ENCODE measurements at places on chromosomes 6 and 20.

GRCh38 chr20:38460040-38460623 is 12.5 kb upstream of the RALGAPB start:
- DNase-seq, result peak; percentile 24

GRCh38 chr20:764255-764654 is 4.0 kb downstream of the SLC52A3 start:
- no peak for DNase-seq

- DNase-seq, result peak; percentile 53
These were observed at the start of gene EEF1A2 for GRCh38 chr20:63498960-63499337. Gene EEF1A2, minus strand, starts transcription at chr20:63499083. Its CDS starts 1,320 bp downstream, at chr20:63497763.

DNA sequence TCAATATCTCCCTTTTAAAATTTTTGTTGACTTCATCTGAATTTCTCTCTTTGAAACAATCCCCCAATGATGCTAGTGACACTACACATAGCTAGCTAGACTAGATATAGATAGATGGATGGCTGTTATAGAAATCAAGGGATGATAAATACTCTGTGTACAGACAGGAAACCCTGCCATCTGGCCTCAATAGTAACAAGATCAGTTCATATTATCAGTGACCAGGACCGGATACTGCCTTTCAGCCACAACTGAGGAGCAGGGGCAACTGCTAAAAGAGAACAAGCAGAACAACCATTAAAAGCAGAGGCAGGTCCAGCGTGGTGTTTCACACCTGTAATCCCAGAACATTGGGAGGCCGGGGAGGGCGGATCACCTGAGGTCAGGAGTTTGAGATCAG is 118.3 kb upstream of the FAM184A start:
- peak; percentile 88 for DNase-seq

DNA sequence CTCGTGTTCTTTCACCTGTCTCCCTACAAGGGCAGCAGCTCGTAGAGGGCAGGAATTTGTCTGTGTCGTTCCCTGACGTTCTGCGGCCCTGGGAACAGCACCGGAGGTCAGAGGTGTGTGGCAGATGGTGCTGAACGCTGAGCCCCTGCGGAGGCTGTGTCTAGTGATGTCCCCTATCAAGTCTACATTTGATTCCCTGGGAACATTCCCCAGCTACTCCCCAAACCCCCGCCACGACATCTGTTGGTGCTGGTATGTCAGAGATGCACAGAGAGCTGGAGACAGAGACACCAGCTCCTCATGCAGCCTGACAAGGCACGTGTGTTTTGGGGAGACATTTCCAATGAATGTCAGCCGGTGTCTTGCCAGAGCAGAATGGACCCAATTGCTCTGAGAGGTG is 7.7 kb downstream of the PMEPA1 start:
- DNase-seq, result no peak

DNA sequence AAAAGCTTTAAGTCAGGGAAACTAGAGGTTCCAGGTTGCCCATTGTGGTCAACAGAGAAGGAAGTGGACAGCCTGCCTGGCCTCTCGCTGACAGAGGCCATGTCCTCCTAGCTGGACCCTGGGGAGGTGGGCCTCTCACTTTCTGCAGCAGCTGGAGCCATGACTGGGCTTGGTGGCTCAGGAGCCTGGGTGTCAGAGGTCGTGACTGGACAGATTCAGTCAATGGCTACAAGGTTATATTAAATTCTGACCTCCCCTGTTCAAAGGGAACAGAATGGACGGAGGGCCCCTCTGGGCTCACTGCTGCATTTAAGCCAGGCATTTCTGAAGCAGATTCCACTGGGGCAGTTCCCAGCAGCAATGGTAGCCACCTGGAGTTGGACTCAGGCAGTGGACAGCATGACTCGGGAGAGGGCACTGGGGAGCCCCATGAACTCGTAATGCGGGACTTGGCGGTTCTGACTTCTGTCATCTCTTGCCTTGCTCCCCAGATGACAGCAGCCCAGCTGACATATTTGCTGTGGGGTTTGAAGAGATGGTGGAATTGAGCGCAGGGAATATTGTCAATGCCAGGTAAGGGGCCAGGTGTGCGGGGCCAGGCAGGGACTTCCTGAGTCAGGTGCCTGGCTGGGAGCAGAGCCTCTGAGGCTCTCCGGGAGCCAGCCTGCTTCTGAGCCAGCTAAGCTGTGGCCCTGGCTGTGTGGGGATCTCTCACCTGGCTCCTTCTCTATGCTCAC is 86.7 kb downstream of the SYNJ2 start:
- no peak for DNase-seq

DNA sequence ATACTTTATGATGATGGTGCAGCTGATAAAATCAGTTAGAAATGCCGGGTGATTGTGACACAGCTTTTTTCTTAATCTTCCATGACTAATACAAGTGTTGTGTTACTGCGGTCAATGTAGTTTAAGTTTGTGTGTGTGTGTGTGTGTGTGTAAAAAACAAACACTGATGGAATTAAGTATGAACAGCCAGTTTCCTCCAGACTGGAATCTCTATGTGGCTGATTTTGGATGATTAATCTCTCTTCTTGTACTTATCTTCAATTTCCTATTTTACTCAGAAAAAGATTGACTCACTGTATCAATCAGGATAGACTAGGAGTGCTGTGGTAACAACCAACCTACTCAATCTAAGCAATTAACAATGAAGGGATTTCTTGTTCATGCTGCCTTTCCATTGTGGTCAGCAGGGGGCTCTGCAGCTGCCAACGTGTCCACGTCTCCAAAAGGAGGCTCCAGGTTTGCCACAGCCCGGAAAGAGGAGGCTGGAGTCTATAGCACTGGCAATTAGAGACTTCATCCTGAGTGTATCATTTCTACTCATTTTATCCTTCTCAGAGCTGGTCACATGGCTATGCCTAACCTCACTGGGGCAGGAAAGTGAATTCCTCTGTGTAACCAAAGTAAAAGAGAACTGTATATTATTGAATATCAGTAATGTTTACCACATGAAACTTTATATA is 107.7 kb downstream of the CD109 start:
- peak; percentile 35 for DNase-seq

DNA sequence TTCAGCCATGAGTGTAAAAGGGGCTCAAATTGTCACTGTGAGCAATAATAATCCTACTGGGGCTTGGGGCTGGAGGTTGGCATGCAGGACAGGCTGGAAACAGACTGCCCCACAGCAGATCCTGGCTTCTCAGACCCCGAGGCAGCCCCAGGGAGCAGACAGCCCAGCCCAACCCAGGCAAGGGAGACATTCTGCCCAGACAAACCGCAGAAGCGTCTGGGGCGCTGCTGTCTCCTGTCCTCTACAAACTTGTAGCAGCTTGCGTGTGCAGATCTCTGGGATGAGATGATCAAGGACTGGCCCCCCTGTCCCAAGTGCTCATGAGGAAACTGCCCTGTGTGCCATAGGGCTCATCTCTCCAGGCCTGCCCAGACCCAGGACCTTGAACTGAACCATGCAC is 84.6 kb downstream of the MAFB start:
- DNase-seq, result no peak

DNA sequence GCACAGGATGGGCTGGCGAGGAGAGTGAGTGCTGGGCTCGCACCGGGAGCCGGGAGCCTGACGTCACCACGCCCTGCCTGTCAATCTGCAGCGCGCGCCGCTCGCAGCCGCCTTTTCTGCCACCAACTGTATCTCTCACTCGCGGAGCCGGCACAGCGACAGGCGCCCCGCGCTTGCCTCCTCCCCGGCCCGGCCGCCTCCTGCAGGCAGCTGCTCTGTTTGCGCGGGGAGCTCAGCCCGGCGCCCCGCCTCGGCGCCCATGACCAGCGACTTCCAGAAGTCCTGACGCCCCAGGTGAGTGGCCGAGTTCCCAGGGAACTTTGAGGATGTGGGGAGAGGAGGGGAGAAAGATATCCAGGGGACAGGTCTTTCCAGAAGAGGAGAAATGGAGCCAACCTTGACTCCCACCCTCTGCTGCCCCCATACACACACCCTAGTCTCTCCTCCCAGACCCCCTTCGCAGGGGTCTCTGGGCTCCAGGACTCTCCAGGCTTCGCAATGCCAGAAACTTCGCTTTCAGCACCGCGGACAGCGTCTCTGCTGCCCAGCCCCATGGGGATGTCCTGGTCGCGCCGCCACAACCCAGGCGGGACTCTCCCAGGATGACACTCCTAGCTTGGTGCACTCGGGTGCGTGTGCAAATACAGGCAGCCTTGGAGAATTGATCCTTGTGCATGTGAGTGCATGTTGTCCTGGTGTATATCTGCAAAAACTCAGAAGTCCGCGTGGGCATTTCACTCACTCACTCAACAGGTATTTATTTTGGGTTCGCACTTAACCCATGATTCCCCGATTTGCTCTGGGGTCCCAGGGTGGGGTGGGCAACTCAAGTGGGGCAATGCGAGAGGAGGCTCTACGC is at the start of gene GPR6:
Gene GPR6 (plus strand): TSS at position 138 of the 859 bp plus-strand sequence. CDS start 802 bp downstream, outside the sequence.
- DNase-seq, result peak; percentile 55

GRCh38 chr20:62815066-62815991 is 1.5 kb upstream of the COL9A3 start:
- no peak for DNase-seq

GRCh38 chr20:32559753-32560380 is 25.3 kb downstream of the NOL4L start:
- no peak for DNase-seq

DNA sequence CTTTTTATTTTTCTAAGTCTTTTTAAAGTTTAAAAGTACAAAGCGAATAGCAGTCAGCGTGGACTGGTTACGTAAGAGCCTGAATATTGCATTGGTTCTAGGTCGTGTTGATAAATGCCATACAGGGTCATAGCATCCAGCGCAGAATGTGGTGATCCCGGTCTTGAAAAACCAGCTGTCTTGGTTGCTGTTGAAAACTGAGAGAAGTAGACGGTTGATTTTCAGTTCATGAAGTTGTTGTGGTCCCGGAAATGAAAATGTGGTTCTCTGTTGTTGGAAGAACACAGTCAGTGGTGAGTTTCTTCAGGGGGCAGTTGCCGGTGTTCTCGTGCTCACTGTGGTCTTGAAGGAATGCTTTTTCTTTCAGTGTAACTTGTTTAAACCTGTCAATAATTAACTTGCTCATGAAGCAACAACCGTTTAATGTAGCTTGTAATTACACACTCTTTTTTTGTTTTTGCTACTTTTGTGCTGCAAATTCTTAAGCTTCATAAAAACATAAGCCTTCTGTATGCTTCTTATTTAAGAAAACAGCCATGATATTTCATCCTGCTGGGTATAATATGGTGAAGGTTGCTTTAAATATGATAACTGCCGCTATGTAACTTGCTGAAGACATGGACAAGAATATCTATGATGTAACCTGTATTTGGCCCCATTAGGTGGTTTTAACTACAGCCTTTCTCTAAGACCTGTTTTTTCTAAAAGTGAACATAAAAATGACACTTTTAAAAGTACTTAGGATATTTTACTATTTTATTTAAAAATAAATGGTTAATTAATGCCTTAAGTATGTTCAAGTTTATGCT is 64.8 kb upstream of the KIF25 start:
- no peak for DNase-seq

GRCh38 chr6:92667843-92668242 is 751.5 kb downstream of the EPHA7 start:
- no peak for DNase-seq

DNA sequence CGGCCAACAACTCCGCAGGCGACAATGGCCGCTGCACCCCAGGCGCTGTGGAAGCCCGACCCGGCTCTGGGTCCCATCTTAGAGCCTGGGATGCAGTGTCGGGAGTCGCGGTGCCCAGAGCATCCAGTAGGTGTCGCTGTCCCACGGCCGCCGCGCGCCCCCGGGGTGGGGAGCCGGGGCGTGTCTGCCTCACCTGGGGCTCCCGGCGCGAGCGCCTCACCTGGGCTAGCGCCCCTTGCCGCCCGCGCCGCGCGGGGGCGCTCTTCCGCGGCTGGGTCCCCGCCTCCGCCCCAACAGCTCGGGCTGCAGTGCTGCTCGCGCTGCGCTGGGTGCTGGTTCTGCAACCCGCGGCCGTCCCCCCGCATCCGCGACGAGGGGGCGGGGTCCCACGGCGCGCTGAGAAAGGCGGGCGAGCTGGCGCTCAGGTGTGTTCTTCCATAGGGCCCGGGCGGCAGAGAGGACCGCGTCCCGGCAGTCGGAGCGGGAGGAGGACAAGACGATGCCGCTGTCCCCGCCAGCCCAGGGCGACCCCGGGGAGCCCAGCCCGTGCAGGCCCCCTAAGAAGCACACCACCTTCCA is at the start of gene CRYBG1:
Gene CRYBG1 (plus strand): TSS at position 308 of the 579 bp plus-strand sequence. CDS start 192 bp downstream, at position 500.
- peak; percentile 45 for DNase-seq

DNA sequence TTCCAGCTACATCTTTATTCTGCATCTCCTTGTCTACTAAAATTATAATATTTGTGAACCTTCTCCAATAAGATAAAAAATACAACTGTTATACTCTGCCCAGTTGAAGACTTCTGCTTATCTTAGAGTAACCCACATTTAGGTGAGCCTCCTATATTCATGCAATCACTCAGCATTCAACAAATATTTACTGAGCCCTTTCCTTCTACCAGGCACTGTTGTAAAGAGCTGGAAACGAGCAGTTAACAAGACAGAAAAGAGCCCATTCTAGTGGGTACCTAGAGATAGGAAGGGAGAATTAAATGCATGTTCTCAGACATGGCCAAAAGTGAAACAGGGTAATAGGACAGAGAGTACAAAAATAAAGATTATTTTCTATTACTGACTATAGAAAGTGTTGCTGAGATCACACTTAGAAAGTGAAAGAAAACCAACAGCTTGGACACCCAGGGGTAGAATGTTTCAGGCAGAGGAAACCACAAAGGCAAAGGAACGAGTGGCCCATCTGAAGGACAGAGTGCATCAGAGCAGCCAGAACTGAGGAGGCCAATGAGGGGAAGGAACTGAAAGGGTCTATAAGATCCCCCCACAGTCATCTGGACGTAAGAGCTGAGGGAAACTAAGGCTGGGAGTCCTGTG is 50.8 kb upstream of the SMLR1 start:
- peak; percentile 52 for DNase-seq

DNA sequence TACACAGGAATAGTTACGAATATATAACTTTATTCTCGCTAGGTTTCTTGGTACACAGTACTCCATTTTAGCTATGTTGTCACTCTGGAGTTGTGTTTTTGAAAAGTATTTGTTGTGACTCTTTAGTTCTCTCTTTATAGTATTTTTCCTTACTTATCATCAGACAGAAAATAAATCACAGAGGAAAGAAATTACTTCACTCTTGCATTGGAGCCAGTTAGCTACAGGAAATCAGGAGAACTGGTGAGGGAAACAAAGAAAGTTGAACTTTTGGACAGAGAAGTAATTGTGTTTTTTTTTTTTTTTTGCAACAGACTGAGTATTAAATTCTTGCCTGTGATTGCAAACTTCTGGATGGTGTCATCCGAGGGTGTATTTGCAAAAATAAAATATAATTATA is 33.9 kb downstream of the DSE start:
- DNase-seq, result no peak

- peak; percentile 66 for DNase-seq
These were observed 118.8 kb downstream of the PHACTR3 start for GRCh38 chr20:59723108-59723500.

DNA sequence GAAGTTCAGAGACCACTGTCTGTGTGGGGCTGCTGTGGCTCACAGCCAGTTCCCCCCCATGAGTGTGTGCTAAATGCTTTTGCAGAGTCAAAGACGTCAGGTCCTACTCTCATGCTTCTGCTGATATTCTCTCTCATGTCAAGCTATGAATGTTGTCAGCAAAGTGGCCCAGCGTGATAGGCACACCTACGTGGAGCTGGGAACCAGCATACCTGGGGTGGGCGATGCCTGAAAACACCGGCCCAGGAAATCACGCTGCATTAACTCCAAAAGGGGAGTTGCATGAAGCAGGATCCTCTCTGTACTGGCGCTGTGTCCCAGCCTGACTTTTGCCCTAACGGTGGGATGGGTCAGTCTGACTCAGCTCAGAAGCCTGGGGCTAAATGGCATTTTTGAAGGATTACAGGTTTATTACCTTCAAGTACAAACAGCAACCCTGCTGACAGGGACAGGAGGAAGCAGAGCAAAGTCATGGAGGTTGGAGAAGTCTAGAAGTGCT is 9.0 kb upstream of the MRPS10 start:
- no peak for DNase-seq

- no peak for DNase-seq
These were observed 81.5 kb downstream of the CDH4 start for GRCh38 chr20:61333484-61334108.
